ENCODE measurements at places on chromosomes 11 and 22.
A peak's percentile ranks its signal among the peaks of the same experiment; 100 is the strongest.

GRCh38 chr11:119179983-119180382, 5.3 kb upstream of the NHERF4 start:
- DNase-seq, result no peak

DNA sequence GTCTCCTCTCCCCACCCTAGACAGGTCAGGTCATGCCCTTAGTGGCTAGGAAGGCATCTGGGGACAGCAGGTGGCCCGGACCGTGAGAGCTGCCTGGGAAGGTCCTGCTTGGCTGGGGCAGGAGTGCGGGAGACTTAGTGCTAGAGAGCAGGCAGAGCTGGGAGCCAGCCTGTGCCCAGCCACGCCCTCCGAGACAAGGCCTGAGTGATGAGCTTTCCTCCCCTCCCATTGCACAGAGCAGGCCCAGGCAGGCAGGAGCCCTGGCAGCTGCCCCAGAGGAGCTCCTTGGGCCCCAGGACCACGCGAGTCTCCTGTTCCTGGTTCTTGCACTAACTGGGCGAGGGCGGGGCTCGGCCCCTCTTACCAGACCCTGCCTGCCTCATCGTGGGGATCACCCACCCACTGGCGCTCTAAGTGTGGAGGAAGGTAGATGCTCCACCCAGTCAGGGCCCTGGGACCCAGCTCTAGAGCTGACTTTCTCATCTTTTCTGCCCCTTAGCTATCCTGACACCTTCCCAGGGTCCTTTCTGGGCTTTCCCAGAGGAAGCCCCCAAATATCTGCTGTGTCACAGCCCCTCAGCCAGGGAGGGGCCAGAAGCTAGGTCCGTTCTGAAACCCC, 44.9 kb downstream of the MACROD1 start:
- no peak for DNase-seq

- DNase-seq, result peak; percentile 71
These were observed 81.9 kb downstream of the LRRC32 start for GRCh38 chr11:76588455-76589325.

DNA sequence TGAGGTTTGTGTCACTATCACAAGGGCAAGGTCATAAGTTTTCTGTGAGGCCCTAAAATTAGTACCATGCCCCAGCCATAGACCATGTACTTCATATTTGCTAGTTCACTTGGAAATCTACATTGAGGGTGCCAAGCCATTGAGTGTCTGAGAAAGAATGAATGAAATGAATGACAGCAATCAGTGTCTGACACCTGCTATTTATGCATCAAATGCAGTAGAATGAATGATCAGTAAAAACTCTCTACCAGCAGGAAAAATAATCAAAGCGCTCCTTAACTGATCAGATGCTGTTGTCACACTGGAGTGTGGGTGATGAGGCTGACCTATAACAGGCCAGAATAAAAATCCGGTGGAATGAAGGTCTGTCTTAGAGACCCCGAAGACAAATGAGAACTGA, 467.9 kb upstream of the B3GAT1 start:
- no peak for DNase-seq

GRCh38 chr11:11971906-11972547, 36.4 kb downstream of the DKK3 start:
- DNase-seq, result no peak

DNA sequence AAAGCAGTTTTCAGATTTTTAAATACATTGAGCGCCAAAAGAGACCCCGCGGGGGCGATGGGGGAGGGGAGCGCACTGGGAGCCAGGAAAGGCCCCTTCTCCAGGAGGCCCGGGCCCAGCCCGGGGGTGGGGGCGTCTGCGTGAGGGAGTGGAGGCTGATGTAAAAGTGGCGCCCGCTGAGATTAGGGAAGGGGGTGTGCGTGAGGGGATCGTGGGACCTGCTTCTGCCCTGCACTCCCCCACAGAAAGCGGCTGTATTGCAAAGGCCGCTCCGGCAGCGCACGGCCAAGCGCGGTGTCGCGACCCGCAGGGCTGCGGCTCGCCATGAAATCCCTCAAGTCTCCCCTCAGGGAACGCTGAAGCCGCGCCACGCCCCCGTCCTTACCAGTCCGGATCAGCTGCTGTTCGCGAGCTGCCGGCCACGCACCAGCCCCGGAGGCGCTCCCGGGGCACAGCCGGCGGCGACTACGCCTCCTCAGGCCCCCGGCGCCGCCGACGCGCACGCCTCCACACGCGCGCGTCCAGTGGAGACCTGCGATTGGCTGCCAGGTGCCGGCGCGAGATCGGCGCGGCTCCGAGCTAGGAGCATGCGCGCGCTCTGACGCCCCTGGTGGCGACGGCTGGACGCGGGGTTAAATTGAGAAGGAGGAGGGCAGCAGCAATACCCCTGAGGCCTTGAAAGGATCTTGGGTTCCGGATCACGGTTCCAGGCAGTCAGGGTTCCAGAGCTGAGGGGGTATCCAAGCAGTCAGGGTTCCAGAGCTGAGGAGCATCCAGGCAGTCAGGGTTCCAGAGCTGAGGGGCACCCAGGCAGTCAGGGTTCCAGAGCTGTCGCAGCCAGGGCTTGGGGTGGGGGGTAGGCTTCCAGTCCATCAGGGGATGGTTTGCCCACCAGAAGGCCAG, at the start of gene ZNF280B:
TSS of gene ZNF280B (minus strand) at position 469 of the 903 bp plus-strand sequence. CDS start 19,344 bp downstream, outside the sequence.
- peak; percentile 84 for DNase-seq

- no peak for DNase-seq
These were observed 50.1 kb upstream of the OLFML1 start for GRCh38 chr11:7435176-7435575.

- DNase-seq, result no peak
These were observed 8.7 kb downstream of the RRM1 start for GRCh38 chr11:4103269-4103668.

DNA sequence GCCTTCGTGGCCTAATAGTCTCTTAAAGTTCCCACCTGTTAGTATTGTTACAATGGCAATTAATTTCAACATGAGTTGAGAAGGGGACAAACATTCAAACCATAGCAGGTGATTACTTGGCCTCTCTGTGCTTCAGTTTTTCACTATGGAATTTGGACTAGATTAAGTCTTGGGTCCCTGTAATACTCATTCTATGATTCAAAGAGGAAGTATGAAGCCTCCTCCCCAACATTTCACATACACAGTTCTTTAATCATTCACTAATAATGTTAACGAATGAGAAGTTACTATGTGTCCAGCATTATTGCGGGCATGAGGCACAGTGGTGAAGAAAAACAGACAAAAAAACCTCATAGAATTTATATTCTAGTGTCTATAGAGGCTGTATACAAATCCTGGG, 19.9 kb upstream of the USP47 start:
- no peak for DNase-seq

GRCh38 chr11:79461666-79462645, 21.1 kb upstream of the TENM4 start:
- DNase-seq, result no peak

DNA sequence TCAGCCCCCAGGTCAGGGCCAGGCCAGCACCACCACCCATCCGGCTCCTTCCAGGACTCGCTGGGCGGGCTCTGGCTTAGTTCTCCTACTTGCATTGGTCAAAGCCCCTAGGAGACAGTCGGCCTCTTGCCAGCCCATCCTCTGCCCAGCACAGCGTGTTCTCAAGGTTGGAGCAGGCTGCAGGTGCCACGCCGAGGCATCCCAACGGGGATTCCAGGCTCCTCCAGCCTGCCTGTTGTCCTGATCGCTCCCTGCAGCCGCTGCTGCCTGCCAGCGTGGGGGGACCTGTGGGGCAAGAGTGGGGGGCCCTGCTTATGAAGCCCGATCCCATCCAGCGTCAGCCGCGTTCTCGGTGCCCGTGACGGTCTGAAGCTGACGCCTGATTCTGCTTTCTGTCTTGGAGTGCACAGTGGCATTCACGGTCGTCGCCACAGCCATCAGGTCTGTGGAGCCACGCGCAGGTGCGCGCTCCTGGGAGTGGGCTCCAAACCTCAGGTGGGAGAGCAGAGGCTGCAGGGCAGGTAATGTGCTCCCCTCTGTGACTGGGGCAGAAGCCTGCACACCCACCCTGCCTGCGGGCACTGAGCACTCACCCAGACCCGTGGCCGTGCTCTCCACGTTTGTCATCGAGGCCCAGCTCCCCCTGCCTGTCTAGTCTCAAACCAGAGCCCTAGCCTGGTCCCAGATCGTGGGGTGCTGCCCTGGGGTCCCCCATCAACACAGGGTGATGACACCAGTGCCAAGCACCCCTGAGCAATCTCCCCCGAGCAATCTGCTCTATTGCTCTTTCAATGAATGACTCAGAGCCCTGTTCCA, 991.6 kb downstream of the BRD1 start:
- no peak for DNase-seq

- no peak for DNase-seq
These were observed 16.7 kb downstream of the RRP8 start for GRCh38 chr11:6586434-6587359.

DNA sequence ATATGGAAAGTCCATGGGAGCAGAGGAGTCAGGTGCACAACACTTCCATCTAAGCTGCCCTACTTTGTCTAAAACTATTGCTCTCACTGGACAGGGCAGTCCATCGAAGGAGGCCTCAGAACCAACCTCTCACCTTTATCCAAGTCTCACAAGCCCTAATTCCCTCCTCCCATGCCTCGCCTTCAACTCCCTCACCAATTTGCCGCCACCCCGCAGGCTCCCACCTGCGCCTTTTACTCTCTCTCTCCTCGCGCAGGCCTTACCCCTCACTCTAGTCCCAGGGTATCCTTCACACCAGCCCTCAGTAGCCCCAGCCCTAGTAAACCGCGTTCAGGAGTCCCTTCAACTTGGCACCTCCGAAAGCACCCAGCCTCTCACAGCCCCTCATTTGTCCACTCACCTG, 451 bp downstream of the FHIP1B start:
- no peak for DNase-seq

DNA sequence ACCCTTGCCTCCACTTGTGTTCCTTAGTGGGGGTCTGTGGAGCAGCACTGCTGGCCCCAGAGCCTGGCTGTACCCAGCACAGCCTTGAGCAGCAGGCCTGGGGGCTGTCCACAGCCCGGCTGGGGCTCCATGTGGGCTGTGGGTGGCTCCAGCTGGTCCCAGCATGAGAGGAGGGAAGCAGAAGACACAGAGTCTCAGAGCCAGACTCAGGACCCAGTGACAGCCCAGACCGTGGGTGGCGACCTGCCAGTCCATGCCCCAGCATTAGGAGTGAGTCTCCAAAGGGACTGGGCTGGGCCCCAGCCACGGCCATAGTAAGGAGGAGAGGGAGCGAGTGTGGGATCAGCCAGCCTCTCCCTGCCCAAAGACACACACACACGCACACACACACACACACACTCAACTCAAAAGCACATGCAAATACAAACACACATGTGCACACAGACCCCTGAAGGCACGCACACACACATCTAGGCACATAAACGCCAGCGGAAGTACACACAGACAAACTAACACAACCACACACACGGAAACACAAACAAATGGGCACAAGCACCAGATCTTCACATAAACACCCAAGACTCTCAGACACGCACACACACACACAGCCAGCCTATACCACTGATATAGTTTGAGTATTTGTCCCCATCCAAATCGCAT, 16.7 kb upstream of the LRRC10B start:
- DNase-seq, result no peak
